Astrocyte of the spinal cord (primary cell): ENCODE measurements at places on chromosomes 3 and 15.

DNA sequence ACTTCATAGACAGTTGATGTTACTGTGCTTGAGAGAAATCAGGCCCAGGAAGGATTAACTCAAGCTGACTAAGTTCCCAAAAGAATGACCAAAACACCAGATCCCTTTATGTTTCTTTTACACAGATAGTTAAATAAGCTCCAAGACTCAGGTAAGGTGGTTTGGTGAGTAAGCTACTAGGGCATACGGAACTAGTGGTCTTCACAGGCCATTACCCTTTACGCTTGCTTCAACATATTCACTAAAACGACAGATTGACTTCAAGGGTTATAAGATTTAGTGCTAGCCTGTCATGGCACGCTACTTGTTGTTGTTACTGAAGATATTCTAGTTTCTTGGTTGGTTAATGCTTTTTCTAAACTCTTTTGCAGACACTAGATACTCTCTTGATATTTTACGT lies 369.3 kb downstream of the LPP start:
- DNase-seq = no peak

GRCh38 chr3:14471016-14471415 lies 68.6 kb downstream of the SLC6A6 start:
- DNase-seq = no peak

DNA sequence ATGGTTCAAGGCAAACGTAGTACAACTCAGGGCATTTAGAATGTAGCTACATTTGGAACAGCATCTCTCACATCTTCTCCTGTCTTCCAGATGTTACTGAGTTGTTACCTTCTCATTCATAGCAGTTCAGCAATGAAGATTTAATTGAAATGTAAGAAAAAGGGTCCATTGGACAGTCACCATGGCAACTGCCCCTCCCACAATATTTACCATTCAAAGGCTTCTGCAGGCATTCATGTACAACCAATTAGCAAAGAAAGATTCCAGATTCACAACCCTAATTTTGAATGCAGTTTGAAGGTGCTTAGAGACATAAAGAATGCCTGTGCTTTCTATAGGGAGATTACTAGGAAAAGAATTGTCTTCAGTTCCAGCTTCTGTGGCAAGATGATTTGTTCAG lies 22.2 kb downstream of the SCN11A start:
- no peak for DNase-seq

- no peak for DNase-seq
These were observed 139.5 kb downstream of the MAGI1 start for GRCh38 chr3:65899226-65899625.

DNA sequence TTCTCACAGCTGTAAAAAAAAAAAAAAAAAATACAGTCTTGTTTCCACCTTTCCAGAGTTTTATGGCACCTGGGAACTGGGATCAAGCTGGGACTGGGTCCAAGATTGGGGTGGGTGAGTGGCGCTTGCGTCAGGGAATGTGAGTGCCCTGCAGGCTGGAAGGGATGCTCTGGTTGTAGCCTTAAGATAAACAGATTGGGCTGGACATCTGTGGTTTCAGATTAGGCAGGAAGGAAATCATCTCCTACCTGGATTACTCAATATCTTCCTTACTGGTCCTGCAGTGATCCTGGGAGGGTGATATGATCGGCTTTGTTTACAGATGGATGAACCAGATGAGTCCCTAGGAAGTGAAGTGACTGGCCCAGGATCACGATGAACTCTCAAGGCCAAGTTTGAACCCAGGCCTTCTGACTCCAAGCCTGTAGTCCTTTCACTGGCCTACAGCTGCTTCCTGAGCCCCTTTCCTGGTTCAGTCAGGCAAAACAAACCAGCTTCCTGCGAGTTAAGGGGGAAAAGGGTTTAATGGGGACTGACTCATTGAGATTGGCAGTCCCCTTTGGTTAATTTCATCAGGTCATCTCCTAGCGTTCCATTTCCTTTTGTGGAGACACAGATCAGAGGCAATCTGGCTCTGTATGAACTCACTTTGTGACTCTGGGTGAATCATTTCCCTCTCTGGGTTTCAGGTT lies 179.8 kb downstream of the THSD4 start:
- peak; percentile 99 for DNase-seq

- DNase-seq = no peak
These were observed 60.4 kb downstream of the MLH1 start for GRCh38 chr3:37053753-37054152.

DNA sequence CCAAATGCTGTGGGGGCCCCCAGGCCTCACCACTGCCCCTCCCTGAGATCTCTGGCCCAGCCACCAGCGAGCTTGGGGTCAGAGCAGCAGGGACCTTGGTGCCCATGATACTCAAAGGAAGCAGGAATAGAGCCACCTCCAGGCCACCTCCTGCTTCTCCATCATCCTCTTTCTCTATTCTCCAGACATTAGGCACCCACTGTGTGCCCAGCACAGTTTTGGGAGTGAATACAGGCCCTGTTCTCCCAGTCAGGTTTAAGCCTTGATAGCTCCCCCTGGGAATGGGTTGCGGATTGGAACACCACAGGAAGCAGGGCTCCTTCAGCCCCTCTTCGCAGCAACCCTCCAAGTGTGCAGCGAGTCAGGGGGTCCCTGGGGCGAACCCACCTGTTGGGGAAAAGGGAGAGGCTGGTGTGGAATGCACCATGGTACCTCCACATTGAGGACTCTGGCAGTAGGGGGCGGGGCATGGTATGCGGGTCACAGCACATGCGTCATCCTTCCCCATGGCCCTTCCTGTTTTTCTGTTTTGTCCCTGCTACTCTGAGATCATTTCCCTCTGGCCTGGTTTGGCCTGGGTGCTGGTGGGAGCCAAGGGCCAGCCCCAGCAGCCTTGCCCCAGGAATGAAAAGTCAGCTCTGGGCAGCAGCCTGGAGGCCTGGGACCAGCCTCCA lies 14.2 kb upstream of the SEMA3B start:
- peak; percentile 48 for DNase-seq

GRCh38 chr15:53917109-53917508 lies 61.1 kb upstream of the UNC13C start:
- DNase-seq = no peak

GRCh38 chr15:31485431-31485830 lies 158.8 kb downstream of the KLF13 start:
- no peak for DNase-seq

DNA sequence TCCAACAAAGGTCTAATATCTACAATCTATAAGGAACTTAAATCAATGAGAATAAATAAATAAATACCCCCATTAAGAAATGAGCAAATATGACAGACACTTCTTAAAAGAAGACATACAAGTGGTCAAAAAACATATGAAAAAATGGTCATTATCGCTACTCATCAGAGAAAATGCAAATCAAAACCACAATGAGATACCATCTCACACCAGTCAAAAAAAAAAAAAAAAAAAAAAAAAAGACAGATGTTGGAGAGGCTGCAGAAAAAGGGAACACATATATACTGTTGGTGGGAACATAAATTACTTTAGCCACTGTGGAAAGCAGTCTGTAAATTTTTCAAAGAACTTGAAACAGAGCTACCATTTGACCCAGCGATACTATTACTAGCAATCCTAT lies 31.6 kb upstream of the OR5H6 start:
- no peak for DNase-seq

DNA sequence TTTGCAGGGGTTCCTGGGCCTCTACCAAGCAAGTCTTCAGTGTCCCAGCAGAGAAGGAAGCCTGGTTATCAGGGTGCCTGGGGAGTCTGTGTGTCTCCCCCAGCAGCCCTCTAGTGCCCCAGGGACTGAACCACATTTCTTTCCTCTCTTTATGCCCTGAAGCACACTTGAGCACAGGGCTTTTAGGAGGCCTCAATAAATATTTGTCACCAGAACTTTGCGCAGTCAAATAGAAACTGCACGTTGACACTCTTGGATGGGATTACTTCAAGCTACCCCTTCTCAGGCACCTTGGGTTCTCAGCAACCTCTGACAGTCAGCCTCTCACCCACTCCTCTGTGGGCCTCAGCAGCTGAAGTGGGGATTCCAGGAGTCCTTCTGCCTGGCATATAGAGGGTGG lies 226.6 kb upstream of the HES1 start:
- DNase-seq = no peak

- no peak for DNase-seq
These were observed 17.5 kb downstream of the IL1RAP start for GRCh38 chr3:190531406-190531805.

- DNase-seq = peak; percentile 56
These were observed 518.8 kb upstream of the ZNF385D start for GRCh38 chr3:22269831-22270230.

GRCh38 chr15:33158366-33158765 lies 36.1 kb downstream of the FMN1 start:
- no peak for DNase-seq

DNA sequence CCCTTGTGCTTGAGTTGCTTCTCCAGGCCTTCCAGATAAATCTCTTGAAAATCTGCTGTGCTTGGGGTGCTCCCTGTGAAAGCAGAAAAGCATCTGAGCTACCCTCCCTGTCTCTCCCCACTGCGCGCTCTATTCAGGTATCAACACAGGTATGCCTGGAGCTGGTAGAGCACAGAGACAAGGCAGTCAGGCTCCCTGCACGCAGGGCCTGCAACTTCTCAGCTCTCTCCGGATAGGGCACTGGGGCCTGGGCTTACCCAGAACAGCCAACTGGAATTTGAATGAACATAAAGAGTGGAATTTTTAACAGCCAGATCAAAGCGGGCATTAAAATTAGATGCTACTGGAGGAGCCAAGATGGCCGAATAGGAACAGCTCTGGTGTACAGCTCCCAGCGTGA lies 183.6 kb downstream of the XXYLT1 start:
- no peak for DNase-seq

DNA sequence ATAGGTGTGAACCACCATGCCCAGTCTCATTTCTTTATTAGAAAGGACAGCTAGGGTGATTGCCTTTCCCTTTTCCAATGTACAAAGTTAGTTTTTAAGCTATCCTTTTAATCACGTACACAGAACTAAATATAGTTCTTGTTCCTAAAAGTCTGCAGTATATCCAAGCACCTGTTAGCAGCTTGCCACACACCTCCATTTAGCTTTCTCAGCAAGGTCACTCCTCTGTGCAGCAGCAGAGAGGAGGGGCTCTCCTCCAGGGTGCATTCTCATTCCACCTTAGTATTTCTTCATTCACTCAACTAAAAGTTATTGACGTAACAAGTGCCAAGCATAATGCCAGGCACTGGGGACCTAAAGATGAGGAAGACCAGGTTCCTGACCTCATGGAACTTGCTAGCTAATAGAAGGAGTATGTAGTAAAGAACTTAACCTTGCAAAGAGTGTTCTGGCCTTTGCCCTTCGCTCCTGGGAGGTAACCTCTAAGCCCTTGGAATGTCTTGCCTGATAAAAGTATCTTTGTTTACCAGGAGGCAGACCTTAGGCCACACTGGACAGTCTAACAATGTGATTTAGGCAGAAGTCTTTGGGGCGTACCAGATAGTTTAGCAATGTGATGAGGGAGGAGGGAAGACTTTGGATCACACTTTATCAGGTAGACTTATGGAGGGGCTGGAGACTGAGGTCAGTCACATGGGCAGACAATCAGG lies 12.7 kb upstream of the PTPN9 start:
- no peak for DNase-seq

DNA sequence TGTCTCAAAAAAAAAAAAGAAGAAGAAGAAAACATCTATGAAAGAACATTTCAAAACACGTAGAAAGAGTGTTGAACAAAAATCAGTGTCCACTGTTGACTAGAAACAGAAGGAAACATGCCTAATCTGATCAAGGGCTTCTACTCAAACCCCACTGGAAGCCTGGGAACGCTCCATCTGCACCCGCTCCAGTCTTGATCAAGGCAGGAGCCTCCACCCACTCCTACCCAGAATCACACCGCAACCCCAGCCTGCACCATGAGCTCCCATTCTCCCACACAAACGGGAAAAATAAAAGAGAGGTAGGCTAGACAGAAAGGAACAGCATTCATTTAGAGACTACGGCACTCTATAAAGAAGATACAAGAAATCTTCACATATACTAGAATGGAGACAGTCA lies 40.9 kb upstream of the OCA2 start:
- DNase-seq = no peak

GRCh38 chr3:65871305-65872141 lies 167.2 kb downstream of the MAGI1 start:
- DNase-seq = peak; percentile 52

DNA sequence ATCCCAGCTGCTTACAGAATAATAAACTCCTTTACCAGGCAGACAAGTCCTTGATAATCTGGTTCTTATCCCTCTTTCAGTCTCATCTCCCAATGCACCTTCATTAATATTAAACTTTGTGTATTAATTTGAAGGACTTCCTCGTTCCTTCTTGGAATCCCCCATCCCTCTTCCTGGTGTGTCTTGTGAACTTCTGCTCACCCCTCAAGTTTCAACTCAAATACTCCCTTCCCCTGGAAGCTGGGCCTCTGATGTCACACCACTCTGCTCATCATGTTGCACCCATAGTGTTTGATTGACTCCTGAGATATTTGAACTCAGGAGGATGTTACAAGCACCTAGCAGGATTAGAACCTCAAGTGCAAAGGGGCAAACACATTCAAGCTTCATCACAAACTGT lies 3.3 kb upstream of the STT3B start:
- no peak for DNase-seq

- DNase-seq = no peak
These were observed 1.6 kb upstream of the SORD start for GRCh38 chr15:45021348-45021747.

DNA sequence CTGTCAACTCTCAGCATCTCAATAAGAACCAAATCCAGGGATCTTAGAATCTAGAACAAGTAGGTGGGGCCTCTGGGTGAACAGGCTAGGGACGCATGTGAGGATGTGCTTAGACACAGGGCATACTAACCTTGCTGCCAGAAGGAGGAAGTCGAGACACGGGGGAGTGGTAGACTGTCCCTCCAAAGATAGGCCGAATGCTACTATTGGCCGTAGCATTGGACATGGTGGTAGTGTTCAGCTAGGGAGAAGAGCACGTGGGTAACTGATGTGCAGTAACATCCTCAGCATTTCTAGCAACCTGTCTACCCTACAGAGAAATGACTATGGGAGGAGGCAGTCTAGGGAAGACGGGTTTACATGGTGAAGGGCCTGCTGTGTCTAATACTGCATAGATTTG lies 15.6 kb downstream of the RCCD1 start:
- DNase-seq = no peak

DNA sequence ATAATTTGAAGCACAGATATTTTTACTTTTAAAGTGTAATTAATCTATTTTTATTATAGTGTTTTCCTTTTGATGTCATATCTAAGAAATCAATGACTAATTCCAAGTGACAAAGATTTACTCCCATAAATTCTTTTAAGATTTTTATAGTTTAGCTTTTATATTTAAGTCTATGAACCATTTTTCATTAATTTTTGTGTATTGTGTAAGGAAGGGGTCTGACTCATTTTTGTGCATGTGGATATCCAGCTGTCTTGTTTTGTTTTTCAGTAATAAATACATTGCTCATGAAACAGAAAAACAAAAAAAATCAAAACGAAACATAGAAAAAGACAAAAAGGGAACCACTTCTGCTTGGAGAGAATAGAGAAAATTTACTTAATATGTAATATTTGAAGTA lies 145.1 kb downstream of the EPHA6 start:
- no peak for DNase-seq
